Spinal cord (tissue), 10 donors: ENCODE measurements at places on chromosomes 13 and 19. TPM values are rescaled to one million over a fixed set of nuclear protein-coding genes. Genes with fewer than 3 reads are reported as not detected.

The OR7D2 gene
- polyA plus RNA-seq: 0.30 TPM

The TSKS gene
- 0.47 TPM for polyA plus RNA-seq

The ZNF835 gene
- polyA plus RNA-seq: 10.3 TPM

The C19orf44 gene
- 15.6 TPM for polyA plus RNA-seq

The SYNGR4 gene
- 0.35 TPM for polyA plus RNA-seq

The ZNF726 gene
- polyA plus RNA-seq: 8.4 TPM

The CERS1 gene
- polyA plus RNA-seq: 141 TPM

The SYCN gene
- polyA plus RNA-seq: not detected

The PSG11 gene
- polyA plus RNA-seq: not detected

The VSIG10L gene
- polyA plus RNA-seq: 12.7 TPM

DNA sequence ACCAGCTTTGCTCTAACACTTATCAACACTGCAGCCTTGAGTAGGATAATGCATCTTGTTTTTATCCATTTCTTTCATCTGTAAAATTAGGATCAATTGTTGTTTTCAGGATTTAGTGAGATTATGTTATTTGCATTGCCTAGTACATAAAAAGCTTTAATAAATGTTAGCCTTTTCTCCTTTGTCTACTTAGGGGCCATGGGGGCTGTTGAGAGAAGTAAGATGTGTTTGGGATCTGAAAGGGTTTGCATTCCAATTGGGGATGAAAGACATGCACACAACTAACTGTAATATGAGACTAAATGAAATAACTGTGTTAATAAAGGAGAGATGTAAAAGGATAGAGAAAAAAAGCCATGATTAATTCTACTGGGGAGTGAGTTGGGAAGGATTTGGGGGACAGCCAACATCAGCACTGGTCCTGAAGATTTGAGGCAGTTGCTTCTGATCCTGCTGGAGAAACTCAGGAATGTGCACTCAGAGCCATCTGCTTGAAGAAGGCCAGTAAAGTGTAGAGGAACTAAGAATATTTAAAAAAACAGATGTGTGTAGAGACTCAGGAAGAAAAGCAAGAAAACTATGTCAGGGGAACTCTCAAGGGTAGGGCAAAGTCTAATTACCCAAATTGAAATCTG lies 236.3 kb downstream of the OLFM4 start:
- H3K27ac ChIP-seq: no peak overlapping the region
- no peaks in the 10 kb centered on the region for H3K27me3 ChIP-seq
- no peak overlapping the region for H3K4me3 ChIP-seq
- H3K36me3 ChIP-seq: no peaks in the 10 kb centered on the region

- peaks cover 16% of the 10 kb centered on the region for H3K27me3 ChIP-seq
- no peak for DNase-seq
- peak within 1 kb of the TSS; percentile 16 for H3K4me3 ChIP-seq
- H3K36me3 ChIP-seq: peaks cover 42% of the 10 kb centered on the region
Measured at GRCh38 chr19:35030257-35031071, at the start of gene SCN1B. SCN1B (plus strand) TSS chr19:35030470; CDS start chr19:35030821, 351 bp downstream.

DNA sequence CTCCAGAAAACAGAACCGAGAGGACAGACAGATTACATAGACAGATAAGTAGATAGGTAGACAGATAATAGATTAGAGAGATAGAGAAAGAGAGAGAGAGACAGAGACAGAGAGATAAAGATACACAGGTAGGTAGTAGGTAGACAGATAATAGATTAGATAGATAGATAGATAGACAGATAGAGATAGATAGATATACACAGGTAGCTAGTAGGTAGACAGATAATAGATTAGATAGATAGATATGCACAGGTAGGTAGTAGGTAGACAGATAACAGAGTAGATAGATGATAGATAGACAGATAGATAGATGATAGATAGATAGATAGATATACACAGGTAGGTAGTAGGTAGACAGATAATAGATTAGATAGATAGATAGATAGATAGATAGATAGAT lies 10.1 kb downstream of the FFAR2 start:
- no peak overlapping the region for H3K27ac ChIP-seq
- no peaks in the 10 kb centered on the region for H3K36me3 ChIP-seq
- no peak for DNase-seq
- no peaks in the 10 kb centered on the region for H3K27me3 ChIP-seq
- peaks cover 9% of the 10 kb centered on the region for H3K4me1 ChIP-seq
- H3K4me3 ChIP-seq: no peak overlapping the region

GRCh38 chr13:101053301-101054093 lies 362.8 kb downstream of the NALCN start:
- no peak overlapping the region for H3K4me3 ChIP-seq
- H3K4me1 ChIP-seq: peaks cover 3% of the 10 kb centered on the region
- H3K27ac ChIP-seq: no peak overlapping the region
- H3K27me3 ChIP-seq: no peaks in the 10 kb centered on the region

DNA sequence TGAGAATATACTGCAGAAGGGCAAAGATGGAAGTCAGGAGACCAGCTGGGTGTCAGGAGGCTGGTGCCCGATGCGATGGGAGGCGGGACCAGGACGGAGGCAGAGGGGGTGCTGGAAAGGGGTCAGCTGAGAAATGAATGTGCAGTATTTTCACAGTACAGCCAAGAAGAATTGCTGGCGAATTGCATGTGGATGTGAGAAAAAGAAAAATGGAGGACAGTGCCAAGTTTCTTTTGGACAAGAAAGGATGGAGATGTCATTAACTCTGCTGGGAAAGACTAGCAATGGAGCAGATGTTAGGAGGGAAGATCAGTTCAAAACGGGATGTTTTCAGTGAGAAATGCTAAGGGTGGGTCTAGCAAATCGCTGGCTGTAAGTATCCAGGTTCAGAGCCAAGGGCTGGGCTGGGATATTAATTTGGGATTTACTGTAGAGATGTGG lies 7.0 kb downstream of the CRYL1 start:
- H3K36me3 ChIP-seq: no peaks in the 10 kb centered on the region
- H3K27me3 ChIP-seq: no peaks in the 10 kb centered on the region
- DNase-seq: no peak
- peak overlapping the region; percentile 25 for H3K27ac ChIP-seq
- no peak overlapping the region for H3K4me3 ChIP-seq
- H3K4me1 ChIP-seq: no peaks in the 10 kb centered on the region

- no peak overlapping the region for H3K27ac ChIP-seq
- H3K4me1 ChIP-seq: peaks cover 4% of the 10 kb centered on the region
- H3K36me3 ChIP-seq: no peaks in the 10 kb centered on the region
Measured at GRCh38 chr13:107678075-107678689, 537.2 kb downstream of the LIG4 start.

GRCh38 chr13:99263126-99263785 lies 5.1 kb upstream of the GPR18 start:
- no peak for DNase-seq
- no peak overlapping the region for H3K4me3 ChIP-seq
- no peaks in the 10 kb centered on the region for H3K4me1 ChIP-seq
- H3K36me3 ChIP-seq: peaks cover 3% of the 10 kb centered on the region

DNA sequence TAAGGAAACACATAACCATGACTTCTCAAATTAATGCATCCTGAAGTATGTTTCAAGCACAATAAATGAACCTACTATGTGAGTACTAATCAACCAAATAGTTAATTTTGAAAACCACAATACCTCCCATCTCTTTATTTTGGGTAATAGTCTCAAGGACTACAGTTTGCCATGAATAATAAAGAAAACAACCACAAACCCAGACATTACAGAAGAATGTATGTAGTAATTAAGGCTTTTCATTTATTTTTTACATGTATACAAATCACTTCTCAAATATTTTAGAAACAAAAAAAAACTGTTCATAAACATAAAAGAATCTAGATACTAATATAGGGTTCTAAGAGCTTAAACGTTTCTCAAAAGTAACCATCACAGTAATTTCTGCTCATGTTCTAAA lies 6.8 kb downstream of the KATNAL1 start:
- peaks cover 2% of the 10 kb centered on the region for H3K36me3 ChIP-seq
- no peaks in the 10 kb centered on the region for H3K27me3 ChIP-seq
- H3K4me1 ChIP-seq: no peaks in the 10 kb centered on the region
- no peak for DNase-seq
- H3K27ac ChIP-seq: no peak overlapping the region

- H3K36me3 ChIP-seq: peaks cover 41% of the 10 kb centered on the region
- no peak overlapping the region for H3K27ac ChIP-seq
- DNase-seq: no peak
- no peaks in the 10 kb centered on the region for H3K27me3 ChIP-seq
Measured at GRCh38 chr13:100532836-100533435, 55.7 kb downstream of the GGACT start.

DNA sequence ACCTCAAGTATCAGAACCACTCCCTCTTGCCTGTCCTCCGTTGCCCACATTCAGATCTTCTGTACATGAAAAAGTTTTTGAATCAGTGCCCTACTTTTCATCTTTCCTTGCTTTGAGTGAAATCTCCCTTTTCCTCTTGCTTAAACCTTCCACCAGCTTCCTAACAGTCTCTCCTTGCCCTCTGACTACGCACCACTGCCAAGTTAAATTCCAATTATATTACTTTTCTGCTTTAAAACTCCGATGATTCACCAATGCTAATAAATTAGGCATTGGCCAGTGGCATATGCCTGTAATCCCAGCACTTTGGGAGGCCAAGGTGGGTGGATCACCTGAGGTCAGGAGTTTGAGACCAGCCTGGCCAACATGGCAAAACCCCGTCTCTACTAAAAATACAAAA lies 30.7 kb upstream of the RFXAP start:
- H3K27me3 ChIP-seq: no peaks in the 10 kb centered on the region
- no peak for DNase-seq
- H3K4me1 ChIP-seq: no peaks in the 10 kb centered on the region
- no peaks in the 10 kb centered on the region for H3K36me3 ChIP-seq
- H3K4me3 ChIP-seq: no peak overlapping the region

GRCh38 chr19:2089001-2089711 lies 7.0 kb downstream of the MOB3A start:
- DNase-seq: no peak
- no peak overlapping the region for H3K27ac ChIP-seq
- no peaks in the 10 kb centered on the region for H3K27me3 ChIP-seq
- H3K4me3 ChIP-seq: no peak overlapping the region
- peaks cover 58% of the 10 kb centered on the region for H3K36me3 ChIP-seq
- peaks cover 43% of the 10 kb centered on the region for H3K4me1 ChIP-seq

DNA sequence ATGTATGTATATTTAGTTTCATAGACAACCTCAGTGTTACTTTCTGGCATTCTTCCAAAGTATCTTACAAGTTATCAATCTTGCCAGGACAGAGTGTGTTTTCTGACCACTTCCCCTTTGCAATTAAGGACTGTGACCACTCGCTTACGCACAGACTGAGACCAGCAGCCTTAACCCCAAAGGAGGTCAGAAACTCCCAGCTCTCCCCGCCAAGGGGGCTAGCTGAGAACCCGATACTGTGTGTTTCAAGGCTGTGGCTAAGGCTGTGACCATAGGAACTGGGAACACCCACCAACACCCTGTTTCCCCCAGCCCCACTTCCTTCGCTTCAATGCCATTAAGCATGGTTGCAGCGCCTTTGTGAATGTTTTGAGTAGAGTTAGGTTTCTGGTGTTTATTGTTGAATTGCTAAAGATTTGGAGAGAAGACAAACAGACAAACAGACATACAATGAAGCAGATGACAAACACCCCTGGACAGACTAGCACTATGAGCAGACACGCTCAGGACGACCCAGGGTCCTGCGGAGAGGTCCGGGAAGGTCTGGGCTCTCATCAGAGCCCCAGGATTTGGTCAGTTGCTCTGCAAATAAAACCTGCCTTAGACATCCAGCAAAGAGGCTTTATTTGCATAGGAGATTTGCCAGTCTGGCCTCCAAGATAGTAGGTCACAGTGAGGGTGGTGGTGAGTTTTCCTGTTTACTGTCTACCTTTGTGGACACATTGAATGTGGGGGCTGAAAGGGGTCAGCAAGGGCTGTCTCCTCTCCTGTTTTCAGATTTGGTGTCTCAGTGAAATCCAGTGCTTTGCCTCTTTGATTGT lies 25.0 kb upstream of the TNFSF11 start:
- DNase-seq: no peak
- H3K27me3 ChIP-seq: no peaks in the 10 kb centered on the region
- no peak overlapping the region for H3K4me3 ChIP-seq
- no peak overlapping the region for H3K27ac ChIP-seq

DNA sequence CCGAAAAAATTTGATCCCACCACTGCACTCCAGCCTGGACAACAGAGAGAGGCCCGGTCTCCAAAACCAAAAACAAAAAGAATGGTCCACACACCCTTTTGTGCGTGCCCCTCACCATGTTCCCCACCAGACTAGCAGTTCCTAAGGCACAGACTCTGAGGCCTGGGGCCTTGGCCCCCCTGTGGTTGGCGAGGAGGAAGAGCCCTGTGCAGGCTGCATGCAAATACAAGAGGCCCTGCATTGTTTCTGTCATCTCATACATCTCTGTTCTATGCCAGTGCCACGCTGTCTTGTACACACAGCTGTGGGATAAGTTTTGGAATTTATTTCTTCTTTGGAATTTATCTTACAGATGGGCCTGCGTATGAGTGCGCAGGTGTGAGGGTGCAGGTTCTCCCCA lies 4.7 kb upstream of the YJEFN3 start:
- no peak for DNase-seq
- no peak overlapping the region for H3K27ac ChIP-seq
- no peak overlapping the region for H3K4me3 ChIP-seq
- H3K27me3 ChIP-seq: no peaks in the 10 kb centered on the region

DNA sequence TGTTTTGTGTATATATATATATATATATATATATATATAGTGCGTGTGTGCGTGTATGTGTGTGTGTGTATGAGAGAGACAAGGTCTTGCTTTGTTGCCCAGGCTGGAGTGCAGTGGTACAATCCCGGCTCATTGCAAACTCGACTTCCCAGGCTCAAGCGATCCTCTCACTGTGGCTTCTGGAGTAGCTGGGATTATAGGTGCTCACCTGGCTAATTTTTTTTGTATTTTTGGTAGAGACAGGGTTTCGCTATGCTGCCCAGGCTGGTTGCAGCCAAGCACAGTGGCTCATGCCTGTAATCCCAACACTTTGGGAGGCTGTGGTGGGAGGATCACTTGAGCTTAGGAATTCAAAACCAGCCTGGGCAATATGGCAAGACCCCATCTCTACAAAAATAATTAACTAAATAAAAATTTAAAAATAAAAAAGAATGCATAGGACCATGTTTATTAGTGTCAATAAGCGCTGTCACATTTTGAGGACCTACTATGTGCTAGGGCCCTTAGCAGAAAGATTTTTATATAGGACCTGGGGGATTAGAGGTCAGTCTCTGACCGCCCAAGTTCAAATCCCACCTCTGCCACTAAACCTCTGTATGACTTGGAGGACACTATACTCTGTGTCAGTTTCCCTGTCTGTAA lies 1.8 kb downstream of the PVR start:
- no peak for DNase-seq
- peaks cover 6% of the 10 kb centered on the region for H3K4me1 ChIP-seq
- no peak overlapping the region for H3K27ac ChIP-seq
- peaks cover 26% of the 10 kb centered on the region for H3K36me3 ChIP-seq

- DNase-seq: peak; percentile 74
- H3K27me3 ChIP-seq: no peaks in the 10 kb centered on the region
- H3K27ac ChIP-seq: no peak overlapping the region
- no peaks in the 10 kb centered on the region for H3K4me1 ChIP-seq
- no peak overlapping the region for H3K4me3 ChIP-seq
Measured at GRCh38 chr13:84332346-84332745, 450.1 kb upstream of the SLITRK1 start.

DNA sequence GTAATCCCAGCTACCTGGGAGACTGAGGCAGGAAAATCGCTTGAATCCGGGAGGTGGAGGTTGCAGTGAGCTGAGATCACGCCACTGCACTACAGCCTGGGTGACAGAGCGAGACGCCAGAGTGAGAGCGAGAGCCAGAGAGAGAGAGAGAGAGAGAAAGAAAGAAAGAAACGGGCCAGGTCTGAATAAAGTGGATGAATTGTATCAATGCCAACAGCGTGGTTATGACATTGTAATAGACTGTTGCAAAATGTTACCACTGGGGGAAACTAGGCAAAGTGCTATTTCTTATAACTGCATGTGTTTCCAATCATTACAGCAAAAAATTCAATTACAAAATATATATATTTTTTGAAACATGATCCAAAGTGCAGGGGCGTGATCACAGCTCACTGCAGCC lies 11.8 kb upstream of the BTBD2 start:
- DNase-seq: peak; percentile 58
- H3K4me3 ChIP-seq: no peak overlapping the region
- H3K27ac ChIP-seq: no peak overlapping the region
- no peaks in the 10 kb centered on the region for H3K27me3 ChIP-seq
- H3K36me3 ChIP-seq: no peaks in the 10 kb centered on the region
